ENCODE measurements at places on chromosomes 4 and X.
A peak's percentile ranks its signal among the peaks of the same experiment; 100 is the strongest.

DNA sequence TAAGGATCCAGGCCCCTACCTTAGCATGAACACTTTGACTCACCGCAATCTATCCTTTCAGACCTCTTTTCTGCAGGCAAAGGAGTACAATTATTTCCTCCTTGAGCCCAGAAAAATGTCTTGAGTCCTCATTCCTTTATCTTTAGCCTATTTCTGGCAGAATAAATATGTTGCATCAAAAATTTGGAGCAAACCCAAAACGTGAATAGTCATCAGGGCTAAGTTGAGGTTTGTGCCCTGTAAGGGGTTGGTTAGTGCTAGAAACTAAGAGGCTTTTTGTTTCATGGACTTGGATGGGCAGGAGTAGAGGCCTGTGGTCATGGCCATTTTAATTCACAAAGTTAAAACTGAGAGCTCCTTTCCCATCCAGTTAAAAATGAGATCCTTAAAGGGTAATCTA is 460.3 kb downstream of the GBA3 start:
- no peak for DNase-seq

- peak; percentile 7 for DNase-seq
These were observed 406.5 kb downstream of the IQCM start for GRCh38 chr4:149409146-149409545.

DNA sequence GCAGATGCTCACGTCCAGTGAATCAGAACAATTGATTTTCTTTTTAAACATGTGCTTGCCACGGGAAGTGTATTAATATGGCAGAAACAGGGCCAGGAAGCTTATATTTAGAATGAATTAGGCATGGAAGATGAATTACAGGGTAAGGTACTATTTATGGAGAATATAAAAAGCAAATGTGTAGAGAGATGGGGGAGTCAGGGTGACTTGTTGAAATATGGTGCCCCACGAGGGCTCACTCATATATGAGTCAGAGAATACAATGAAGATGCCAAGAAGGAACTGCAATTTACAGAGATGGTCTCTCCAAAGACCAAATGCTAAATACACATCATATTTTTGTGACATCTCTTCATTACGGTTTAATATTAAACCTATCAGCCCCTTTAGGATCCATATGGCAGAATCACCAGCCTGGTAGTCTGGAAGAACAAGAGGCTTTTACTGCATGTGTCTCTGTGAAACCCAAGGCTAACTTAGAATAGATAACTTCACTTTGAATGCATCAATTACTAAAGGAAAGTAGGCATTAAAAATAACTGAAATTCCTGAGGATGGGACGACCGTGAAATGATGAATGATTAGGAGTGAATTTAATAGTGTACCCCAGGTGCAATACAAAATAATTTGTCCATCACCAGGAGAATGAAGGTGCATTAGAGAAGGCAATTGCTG is 385.3 kb downstream of the ARHGAP24 start:
- no peak for DNase-seq

- DNase-seq: no peak
These were observed 342.3 kb upstream of the GRID2 start for GRCh38 chr4:91961504-91961903.

DNA sequence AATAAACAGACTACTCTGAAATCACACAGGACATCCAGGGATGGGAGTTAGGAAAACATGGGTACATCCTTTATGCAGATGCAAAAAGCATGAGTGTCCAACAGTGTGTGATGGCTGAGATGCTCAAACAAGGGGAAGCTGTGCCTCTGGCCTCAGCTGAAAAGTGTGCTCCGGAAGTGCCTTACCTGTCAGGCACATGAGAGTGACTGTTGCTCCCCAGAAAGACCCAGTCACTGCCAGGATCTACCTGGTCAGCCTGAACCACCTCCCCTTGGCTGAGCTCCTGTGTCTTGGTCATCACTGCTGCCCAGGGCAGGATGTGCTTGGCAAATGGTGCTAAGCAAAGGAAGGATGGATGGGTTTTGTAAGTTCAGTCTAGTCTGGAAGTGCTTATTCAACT is 4.0 kb downstream of the PPP2R2C start:
- DNase-seq: no peak

DNA sequence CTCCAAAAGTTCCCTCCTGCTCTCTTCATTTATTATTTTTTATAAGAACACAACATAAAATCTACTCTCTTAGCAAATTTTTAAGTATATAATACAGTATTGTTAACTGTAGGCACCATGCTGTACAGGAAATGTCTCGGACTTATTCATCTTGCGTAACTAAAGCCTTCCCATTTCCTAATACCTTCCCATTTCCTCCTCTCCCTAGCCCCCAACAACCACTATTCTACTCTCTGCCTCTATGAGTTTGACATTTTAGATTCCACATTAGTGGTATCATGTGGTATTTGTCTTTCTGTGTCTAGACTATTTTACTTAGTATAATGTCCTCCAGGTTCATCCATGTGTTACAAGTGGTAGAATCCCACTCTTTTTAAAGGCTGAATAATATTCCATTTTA is 15.8 kb upstream of the SYTL4 start:
- DNase-seq: no peak

DNA sequence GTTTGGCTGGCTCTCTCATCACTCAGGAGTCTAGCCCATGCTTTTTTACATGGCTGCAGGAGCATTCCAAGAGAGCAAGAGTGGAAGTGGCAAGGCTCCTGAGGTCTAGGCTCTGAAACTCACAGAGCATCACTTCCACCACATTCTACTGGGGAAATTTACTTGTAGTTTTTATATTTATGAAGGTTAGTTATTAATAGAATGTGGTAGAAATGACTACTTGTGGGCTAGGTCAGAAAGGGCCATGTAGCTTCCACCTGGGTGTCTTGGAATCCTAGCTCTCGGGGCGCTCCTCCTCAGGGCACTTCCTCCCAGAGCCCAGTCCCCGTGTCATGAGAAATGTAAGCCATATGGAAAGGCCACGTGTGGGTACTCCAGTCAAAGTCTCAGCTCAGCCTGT is 127.0 kb upstream of the CASK start:
- DNase-seq: no peak

GRCh38 chr4:169340834-169341233 is 70.1 kb upstream of the SH3RF1 start:
- DNase-seq: no peak

GRCh38 chrX:151516538-151517187 is 46.8 kb upstream of the PASD1 start:
- DNase-seq: no peak

- DNase-seq: no peak
These were observed 40.8 kb upstream of the STX18 start for GRCh38 chr4:4582653-4583052.

GRCh38 chrX:110987292-110987691 is 108.7 kb upstream of the PAK3 start:
- DNase-seq: no peak

- no peak for DNase-seq
These were observed 1454.1 kb downstream of the PCDH19 start for GRCh38 chrX:98956014-98956413.

DNA sequence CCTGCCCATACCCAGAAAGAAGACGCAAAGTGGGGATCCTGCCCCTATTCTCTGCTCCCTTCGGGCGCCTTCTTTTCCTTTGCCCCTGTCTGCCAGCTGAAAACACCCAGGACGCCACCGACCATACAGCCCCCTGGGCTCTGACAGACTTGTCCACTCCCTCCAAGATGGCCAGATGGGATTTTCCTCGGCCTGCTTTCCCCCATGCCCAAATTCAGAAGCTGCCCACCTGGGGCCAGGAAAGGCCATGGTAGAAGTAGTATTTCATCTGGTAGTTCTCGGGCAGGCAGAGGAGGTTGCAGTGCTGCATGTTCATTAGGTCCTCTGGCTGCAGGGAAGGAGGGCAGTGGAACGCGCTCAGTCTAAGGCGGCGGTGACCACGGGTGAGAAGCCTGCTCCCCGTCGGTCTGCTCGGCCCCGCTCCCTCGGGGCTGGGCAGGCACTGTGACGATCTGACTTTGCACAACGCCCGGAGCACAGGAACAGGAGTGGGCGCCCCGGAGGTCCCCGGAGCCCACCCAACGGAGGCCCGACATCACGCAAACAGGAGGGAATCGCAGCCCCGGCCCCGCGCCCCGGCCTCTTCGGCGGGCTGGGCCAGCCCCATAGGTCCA is 582 bp downstream of the NAA10 start:
- no peak for DNase-seq

GRCh38 chrX:118257781-118258180 is 88.1 kb upstream of the WDR44 start:
- no peak for DNase-seq

- no peak for DNase-seq
These were observed 131.5 kb upstream of the NDP start for GRCh38 chrX:44104699-44105098.

DNA sequence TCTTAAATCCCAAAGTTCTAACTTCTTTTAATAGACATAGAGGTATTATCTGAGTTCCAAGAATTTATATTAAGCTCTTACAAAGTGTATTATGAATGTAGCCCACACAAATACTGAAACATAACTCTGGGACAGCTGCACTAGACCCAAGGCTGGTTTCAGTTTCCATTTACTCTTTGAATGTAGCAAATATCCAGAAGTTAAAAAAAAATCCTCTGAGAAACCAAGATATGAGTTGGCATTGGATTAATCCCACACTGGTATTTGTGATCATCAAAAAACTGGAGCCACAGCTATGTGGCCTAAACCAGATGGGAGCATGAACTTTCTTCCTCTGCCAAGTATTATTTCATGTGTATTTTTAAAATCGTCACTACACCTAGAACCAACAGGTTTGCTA is 23.6 kb upstream of the SMPX start:
- DNase-seq: no peak

- DNase-seq: peak; percentile 15
These were observed 205.9 kb upstream of the GALNT7 start for GRCh38 chr4:172962564-172963353.

DNA sequence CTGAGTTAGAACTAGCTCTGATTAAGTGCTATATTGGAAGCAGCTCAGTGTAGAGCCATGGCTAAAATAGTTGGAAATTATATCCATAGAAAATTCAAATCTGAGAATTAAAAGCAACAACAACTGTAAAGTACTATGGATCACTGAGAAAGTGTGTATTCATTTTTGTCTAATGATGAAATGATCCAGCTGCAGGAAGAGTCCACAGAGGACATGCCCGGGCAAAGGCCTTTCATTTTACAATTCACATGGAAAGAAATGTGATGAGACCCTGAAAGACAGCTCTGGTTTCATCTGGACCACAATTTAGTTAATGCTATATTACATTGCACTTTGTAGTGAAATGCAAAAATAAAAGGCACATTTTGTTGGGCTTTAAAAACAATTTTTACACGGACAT is 196.8 kb upstream of the FAT1 start:
- no peak for DNase-seq

DNA sequence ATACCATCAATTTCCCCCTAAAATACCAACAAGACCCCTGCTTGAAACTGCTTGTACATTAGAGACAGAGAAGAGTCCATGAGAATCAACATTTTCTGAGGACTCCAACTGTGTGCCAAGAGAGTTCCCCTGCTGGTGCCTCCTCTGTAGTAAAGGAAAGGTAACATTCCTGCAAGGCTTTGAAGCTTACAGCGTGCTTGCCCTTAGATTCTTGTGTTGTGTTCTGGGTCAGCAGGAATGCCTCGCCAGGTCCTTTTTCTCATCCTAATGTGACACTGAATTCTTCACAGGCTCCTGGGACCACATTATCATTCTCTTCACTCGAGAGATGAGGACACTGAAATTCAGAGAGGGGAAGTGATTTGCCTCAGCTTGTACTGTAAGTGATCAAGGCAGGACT is 9.7 kb upstream of the EOLA2 start:
- DNase-seq: no peak

DNA sequence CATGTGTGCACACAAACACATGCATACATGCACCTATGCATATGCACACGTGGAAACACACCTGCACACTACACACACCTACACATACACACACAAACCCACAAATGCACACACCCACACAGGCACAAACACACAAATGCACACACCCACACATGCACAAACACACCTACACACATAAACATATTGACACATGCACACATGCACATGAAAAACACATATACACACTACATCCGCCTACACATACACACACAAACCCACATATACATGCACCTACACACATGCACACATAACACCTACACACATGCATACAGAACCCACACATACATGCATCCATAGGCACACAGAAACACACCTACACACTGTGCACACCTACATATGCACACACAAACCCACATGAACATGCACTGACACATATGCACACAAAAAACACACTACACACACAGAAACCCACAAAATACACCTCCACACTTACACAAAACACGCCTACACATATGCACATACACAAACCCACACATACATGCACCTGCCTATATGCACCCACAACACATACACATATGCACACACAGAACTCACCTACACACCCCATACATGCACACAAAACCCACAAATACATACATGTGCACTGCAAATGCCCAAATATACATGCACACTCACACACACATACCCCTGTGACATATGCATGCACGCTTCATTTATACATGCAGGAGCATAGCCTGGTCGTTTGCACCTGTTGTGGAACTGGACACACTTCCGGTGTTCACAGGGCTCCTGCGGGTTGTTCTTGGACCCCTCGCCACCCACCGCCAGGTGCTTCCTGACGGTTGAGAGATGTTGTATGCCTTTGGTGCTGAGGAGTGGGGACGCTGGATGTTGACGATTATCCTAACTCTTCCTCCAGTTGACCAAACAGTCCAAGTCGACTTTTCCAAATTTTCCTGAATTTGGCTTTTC is 22.1 kb downstream of the CD99 start:
- no peak for DNase-seq

GRCh38 chr4:130249002-130249401 is 1153.0 kb downstream of the C4orf33 start:
- DNase-seq: no peak

- no peak for DNase-seq
These were observed 54.8 kb downstream of the ENOPH1 start for GRCh38 chr4:82484996-82485783.

GRCh38 chrX:118464501-118464900 is 31.1 kb upstream of the DOCK11 start:
- no peak for DNase-seq

DNA sequence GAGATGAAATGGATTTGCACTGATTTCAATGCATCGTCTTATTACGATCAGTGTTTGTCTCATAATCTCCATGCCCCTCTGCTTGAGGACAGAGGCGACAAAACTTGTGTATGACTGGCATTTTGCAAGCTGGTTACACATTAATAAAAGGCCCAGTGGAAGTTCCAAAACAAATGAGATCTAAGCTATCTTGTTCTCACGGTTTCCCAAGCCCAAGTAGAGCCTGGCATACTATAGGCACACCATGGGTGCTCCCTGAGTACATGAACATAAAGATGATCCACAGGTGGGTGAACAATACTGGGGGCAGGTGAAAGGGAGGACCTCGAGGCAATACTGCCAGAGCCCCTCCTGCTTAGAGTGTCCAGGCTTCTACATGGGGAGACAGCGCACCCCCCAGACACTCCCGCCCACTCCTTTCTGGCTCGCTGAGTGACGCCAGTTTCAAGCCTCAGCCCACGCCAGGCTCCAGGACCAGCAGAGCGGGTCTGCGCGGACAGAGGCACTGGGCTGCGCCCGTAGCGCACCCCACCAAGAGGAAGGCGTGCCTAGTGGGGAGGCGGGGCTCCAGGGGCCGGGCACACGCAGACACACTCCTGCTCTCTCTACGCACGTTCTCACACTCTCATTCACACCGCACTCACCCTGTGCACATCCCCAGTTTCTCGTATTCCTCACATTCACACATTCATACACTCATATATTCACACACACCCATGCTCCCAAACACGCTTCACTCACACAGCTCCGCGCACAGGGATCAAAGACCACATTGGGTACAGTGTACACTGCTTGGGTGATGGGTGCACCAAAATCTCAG is 8.9 kb upstream of the GSX2 start:
- no peak for DNase-seq
